Thoracic aorta (tissue), 2 donors: ENCODE measurements at places on chromosomes 16 and 17.

- DNase-seq: peak; percentile 93
Observed at GRCh38 chr16:3123986-3124886, 10.6 kb upstream of the ZNF213 start.

DNA sequence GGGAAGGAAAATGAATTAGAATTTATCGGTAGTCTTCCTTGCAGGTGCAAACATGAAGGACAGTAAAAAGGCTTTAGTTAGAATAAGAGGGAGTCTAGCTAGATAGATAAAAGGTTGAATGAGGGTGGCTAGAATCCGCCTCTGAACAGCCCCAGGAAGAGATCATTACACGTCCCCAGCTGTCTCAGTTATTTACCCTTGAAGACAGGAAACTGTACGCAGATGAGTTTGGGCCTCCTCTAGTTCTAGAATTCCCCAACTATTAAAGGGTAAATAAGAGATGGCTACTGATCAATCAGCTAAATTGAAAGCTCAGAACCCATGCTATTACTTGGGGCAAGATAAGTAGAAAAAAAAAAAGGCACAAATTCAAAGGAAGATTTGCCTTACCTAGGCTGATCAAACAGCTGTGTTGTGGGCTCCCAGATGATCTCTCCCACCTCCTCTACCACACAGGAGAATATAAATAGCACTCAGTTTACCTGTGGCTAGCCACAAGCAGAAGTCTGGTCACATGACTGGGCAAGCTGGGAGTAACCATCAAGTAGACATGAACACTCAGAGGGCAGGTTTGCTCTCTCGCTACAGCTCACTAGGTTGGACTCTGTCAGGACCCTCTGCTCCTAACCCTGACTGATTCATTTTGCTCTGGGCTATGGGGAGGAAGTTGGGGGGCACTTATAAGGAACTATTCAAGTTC, 17.0 kb downstream of the FAM117A start:
- no peak for DNase-seq

GRCh38 chr17:65446838-65447526, 114.5 kb downstream of the AXIN2 start:
- no peak for DNase-seq

- no peak for DNase-seq
Observed at GRCh38 chr16:86357950-86358349, 152.4 kb upstream of the FOXF1 start.

DNA sequence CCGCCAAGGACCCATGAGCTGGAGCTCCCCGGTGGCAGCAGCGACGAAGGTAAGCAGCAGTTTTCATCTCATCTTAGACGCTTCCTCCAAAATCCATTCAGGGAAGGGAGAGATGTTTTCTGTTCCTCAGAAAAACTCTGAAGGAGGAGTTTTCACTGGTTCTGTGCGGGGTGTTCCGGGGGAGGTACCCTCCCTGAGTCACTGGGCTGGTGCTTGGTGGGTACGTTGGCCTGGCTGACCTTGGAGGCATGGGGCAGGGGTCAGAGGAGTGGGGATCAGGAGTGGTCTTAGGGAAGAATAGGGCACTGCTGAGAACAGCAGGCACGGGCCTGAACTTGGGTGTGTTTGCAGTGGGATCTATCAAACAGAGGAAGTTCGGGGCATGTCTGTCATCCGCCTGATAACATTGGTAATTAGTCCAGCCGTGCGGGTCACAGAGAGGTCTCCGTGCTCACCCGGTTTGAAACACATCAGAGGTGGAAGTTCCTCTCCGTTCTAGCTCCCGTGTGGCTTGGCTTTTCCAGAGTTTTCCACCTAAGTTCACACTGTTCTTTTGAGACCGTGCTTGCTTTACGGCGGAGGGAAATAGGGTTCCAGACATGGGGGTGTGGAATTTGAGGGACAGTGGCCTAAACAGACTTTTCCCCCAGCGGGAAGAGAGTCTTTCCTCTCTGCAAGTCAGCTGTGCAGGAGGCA, 59.6 kb upstream of the CIBAR2 start:
- no peak for DNase-seq

GRCh38 chr16:14057878-14058382, 13.2 kb upstream of the MRTFB start:
- DNase-seq: peak; percentile 12

DNA sequence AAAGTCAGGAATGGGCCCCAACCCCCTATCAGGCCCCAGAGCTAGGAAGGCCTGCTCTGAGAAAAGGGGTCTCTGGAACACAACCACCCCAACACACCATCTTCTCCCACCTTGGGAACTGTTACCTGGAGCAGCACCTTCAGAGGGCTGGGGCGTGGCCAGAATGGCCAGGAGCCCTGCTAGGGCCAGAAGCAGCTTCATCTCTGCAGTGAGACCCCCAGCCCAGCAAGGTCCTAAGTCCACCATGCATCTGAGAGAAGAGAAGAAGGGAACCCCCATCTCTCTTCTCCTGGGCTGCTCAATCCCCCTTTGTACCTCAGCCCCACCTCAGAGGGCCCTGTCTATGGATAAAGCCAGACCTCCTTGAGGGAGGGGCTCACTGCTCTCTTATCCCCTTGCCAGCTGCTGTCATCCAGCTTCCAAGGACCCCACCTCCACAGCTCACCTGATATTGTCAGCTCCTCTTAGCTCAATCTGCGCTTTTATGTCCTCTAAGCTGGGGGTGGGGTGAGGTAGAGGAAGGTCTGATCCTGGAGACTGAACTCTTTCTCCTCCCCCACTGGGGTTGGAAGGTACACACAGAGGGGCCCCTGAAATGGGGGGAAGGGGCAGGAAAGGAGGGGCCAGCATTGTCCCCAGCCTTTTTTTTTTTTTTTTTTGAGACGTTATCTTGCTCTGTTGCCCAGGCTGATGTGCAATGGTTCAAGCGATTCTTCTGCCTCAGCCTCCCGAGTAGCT, at the start of gene MPO:
MPO (minus strand) TSS at position 456 of the 738 bp plus-strand sequence; CDS start at position 279, 177 bp downstream.
- no peak for DNase-seq

- DNase-seq: no peak
Observed at GRCh38 chr17:82743344-82744219, 8.2 kb downstream of the FN3K start.

- no peak for DNase-seq
Observed at GRCh38 chr16:12390074-12390605, 413.5 kb downstream of the CPPED1 start.

- DNase-seq: no peak
Observed at GRCh38 chr17:58325289-58325726, 3.3 kb downstream of the TSPOAP1 start.

- DNase-seq: no peak
Observed at GRCh38 chr17:76356803-76357456, 3.2 kb upstream of the PRPSAP1 start.

- DNase-seq: no peak
Observed at GRCh38 chr17:9837551-9838471, 12.1 kb downstream of the GLP2R start.

- no peak for DNase-seq
Observed at GRCh38 chr16:56769677-56770076, 39.7 kb downstream of the NUP93 start.

DNA sequence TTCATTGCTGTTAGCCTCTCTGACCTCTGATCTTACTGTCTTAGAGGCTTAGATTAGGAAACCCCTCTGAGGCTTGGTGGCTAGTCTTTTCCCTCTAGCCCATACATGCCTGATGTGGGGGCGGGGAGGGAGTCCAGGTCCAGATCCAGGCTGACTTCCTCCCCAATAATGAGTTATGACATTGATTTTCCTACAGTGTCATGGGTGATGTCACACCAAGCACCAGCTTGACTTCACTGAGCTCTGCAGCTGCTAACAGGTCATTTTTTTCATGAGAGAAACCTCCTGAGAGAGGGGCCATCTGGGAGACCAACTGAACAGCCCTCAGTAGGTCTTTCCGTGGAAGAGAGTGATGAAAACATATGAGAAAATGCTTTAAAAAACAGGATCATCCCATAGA, 180.2 kb upstream of the N4BP1 start:
- no peak for DNase-seq

GRCh38 chr16:35636480-35637230, 2177.2 kb downstream of the TP53TG3F start:
- DNase-seq: no peak

GRCh38 chr17:80261159-80261894, 675 bp downstream of the RNF213 start:
- no peak for DNase-seq

DNA sequence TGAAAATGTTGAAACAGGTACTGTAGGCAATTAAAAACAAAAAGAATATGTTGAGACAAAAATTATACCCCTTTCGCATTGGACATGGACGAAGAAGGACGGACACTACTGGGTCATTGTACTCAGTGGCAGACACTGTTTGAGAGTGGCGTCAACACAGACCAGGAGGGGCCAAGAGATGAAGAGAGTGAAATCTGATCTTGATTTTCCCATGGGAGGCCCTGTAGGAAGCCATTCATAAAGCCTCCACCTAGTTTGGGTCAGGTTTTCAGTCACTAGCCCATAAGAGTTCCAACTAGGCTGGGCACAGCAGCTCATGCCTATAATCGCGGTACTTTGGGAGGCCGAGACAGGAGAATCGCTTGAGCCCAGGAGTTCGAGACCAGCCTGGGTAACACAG, 23.6 kb upstream of the SMURF2 start:
- no peak for DNase-seq

GRCh38 chr16:29646947-29647346, 16.1 kb upstream of the SPN start:
- no peak for DNase-seq

- no peak for DNase-seq
Observed at GRCh38 chr17:10261098-10261497, 62.7 kb upstream of the GAS7 start.

GRCh38 chr16:30724641-30725417, 23.4 kb upstream of the PHKG2 start:
- no peak for DNase-seq

- DNase-seq: no peak
Observed at GRCh38 chr16:67546761-67547422, 15.4 kb upstream of the CTCF start.

GRCh38 chr17:36728030-36728991, 126.9 kb downstream of the MRM1 start:
- no peak for DNase-seq
